ENCODE measurements at places on chromosomes 2 and 18. TPM values are rescaled to one million over a fixed set of nuclear protein-coding genes. Genes with fewer than 3 reads are reported as not detected.
A peak's percentile ranks its signal among the peaks of the same experiment; 100 is the strongest.

DNA sequence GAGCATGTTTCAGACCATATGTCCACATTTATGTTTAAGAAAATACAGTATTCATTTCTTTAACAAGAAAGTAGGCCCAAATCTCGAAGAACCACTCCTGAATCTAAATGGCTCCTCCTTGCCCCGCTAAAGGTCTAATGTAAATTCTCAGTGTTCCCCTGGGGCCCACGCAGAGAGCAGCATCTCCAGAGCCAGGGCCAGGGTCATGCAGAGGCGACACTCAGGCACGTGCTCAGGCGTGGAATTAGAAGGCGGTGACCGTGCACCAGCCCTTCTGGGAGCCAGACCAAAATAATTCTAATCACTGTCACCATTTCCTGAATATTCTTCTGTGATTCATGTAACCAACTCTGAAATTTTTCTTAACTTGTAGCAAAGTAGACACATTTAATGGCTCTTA is 68.3 kb upstream of the MYT1L start:
- H3K4me1 ChIP-seq: no peaks in the 10 kb centered on the region
- H3K36me3 ChIP-seq: no peaks in the 10 kb centered on the region
- no peaks in the 10 kb centered on the region for H3K27me3 ChIP-seq

DNA sequence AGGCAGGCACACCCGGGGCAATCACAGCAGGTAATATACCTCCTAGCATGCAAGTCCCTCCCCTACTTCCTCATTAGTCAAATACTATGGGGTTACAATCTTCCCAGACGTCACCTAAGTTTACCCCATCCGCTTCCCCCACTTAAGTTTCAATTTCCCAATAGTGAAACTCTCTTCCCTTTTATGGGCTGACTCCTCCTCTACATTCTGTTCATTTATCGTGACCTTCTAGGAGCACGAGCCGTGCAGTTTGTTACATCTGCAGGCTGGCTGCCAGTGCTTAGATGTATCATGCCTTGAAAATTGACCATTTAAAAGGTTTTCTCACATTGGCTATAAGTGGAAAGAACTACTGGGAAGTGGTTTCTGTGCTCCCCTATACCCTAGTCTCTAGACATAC is 1357.8 kb upstream of the CRIM1 start:
- H3K27me3 ChIP-seq: no peaks in the 10 kb centered on the region
- DNase-seq: no peak
- H3K4me3 ChIP-seq: no peak overlapping the region
- no peaks in the 10 kb centered on the region for H3K36me3 ChIP-seq
- H3K4me1 ChIP-seq: no peaks in the 10 kb centered on the region
- H3K27ac ChIP-seq: no peak overlapping the region

DNA sequence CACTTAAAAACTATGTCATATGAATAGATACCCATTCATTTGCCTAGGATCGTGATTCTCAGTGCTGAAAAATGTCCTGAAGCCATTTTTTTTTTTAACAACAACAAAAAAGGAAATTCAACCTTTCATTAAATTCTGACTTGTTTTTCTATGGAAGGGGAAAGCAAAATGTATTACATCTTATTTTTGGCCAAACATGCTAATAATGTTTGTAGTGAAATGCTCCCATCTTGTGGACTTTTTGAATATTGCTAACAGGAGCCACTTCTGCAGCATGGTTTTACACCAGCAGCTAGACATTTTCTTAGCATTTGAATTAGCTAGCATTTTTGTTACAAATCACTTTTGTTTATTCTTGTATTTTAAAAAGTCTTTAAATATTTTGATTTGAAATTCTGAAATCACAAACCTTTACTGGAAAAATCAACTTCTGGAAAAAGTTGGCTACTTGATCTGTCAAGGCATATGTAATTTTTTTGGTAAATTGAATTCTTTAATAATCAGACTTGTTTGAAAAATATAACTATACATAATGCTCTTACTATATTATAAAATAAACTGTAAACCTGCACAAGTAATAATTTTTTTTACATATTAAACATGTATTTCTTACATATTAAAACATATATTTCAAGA is 75.8 kb downstream of the KIDINS220 start:
- H3K36me3 ChIP-seq: peaks cover 29% of the 10 kb centered on the region
- no peak overlapping the region for H3K4me3 ChIP-seq
- no peak for DNase-seq
- no peak overlapping the region for H3K27ac ChIP-seq
- no peaks in the 10 kb centered on the region for H3K27me3 ChIP-seq

DNA sequence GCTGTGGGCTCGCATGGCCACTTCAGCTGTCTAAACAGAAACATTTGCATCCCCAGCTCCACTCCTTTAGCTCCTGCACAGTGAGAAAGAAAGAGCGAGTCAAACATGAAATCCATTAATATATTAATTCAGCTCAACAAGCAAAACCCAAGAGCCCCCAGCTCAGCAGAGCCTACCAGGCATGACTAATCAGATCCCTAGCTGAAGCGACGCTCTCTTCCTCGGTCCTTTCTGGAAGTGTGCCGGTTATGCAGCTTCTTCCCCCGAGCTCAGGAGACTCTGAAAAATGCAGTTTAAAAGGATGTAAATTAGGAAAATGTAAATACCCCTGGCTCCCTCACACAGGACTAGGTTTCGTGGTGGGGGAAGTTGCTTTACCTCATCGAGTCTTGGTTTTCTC is 221.5 kb downstream of the ANKRD30B start:
- no peak for DNase-seq
- no peaks in the 10 kb centered on the region for H3K27me3 ChIP-seq
- no peak overlapping the region for H3K27ac ChIP-seq
- H3K4me1 ChIP-seq: no peaks in the 10 kb centered on the region

DNA sequence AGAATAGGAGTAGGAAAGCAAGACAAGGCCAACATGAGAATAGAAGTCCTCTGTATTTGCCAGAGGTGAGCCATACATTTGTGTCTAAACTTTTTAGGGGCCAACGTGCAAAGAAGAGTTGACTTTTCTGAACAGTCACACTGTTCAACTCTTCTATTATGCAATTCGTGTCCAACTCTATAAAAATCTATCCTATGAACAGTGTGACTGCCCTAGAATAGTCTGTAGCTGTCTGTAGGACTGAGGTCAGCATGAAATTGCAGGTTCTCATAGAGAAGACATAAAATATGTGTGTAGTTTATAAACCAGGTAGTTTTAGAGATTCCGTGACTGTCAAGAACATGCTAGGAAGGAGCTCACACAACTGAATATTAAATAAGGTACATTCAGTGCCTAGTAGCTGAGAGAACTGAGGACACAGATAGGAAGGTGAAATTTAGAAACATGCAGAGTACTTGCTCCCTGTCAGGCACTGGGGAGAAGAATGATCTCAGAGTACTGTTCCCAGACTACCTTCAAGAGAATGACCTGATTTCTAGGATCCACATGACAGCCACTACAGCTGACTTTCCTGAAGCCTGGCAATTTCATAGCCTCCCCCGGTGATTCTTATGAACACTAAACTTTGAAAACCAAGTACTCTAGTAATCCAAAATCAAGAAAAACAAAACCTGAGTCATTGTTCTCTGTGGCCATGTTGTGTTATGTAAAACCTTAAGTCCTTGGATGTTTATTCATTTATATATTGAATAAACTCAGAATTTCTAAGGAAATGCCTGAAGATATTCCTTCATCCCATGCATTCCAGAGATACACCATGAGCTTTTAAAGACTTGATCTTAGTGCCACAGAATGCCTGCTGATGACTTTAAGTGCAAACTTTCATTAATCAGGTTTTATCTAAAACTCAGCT is 201.5 kb upstream of the BOD1L2 start:
- no peak overlapping the region for H3K27ac ChIP-seq
- no peak overlapping the region for H3K4me3 ChIP-seq
- DNase-seq: no peak
- H3K4me1 ChIP-seq: no peaks in the 10 kb centered on the region

DNA sequence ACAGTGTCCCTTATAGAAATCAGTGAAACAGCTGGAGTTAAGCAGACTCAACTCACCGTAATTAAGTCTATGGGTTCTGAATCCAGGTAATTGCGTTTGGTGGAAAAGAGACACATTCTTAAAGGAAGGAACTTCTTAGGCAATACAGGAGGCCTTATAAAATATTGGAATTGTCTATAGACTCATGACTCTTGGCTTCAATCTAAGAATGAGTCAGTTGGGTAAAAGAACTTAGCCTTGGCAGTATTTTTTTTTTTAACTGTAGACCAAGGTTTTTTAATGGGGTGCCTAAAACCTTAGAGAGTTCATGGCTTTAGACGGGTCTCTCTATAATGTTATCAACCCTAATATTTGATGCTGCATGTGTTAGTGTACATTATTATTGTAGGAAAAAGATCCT is 47.6 kb downstream of the CCDC85A start:
- no peak overlapping the region for H3K4me3 ChIP-seq
- DNase-seq: no peak
- no peaks in the 10 kb centered on the region for H3K27me3 ChIP-seq
- H3K4me1 ChIP-seq: no peaks in the 10 kb centered on the region
- no peaks in the 10 kb centered on the region for H3K36me3 ChIP-seq
- no peak overlapping the region for H3K27ac ChIP-seq

DNA sequence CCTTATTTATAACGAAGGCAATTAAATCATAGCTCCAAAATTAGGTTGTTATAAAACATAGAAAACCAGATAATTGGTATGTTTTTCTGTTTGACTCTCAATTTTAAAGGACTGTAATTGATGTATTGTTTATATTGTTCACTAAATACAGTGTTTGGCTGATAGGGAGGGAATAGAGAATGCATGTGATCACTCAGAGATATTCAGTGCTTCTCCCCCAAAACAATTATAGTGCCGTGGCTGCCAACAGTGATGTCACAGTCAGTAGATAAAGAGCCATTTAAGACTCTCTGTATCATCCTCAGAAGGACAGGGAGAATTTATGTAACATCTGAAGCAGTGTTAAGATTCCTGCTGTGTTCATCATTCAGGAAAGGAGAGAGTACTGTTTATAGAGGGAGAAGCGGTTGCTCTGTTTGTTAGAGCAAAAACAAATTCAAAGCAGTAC is 69.6 kb downstream of the PHLPP1 start:
- DNase-seq: no peak
- peaks cover 34% of the 10 kb centered on the region for H3K4me1 ChIP-seq
- peak overlapping the region; percentile 6 for H3K27ac ChIP-seq
- peaks cover 3% of the 10 kb centered on the region for H3K36me3 ChIP-seq
- H3K4me3 ChIP-seq: no peak overlapping the region
- no peaks in the 10 kb centered on the region for H3K27me3 ChIP-seq

- no peaks in the 10 kb centered on the region for H3K27me3 ChIP-seq
- DNase-seq: no peak
Observed at GRCh38 chr2:105748566-105748965, 3.9 kb downstream of the NCK2 start.

GRCh38 chr18:41052625-41053024 is 902.4 kb upstream of the PIK3C3 start:
- H3K4me3 ChIP-seq: no peak overlapping the region
- no peaks in the 10 kb centered on the region for H3K27me3 ChIP-seq
- no peak overlapping the region for H3K27ac ChIP-seq
- no peaks in the 10 kb centered on the region for H3K4me1 ChIP-seq
- no peak for DNase-seq

GRCh38 chr2:136131961-136132824 is 14.2 kb upstream of the CXCR4 start:
- peak; percentile 59 for DNase-seq
- no peaks in the 10 kb centered on the region for H3K27me3 ChIP-seq
- H3K36me3 ChIP-seq: peaks cover 2% of the 10 kb centered on the region
- peaks cover 83% of the 10 kb centered on the region for H3K4me1 ChIP-seq
- peak overlapping the region; percentile 76 for H3K4me3 ChIP-seq

DNA sequence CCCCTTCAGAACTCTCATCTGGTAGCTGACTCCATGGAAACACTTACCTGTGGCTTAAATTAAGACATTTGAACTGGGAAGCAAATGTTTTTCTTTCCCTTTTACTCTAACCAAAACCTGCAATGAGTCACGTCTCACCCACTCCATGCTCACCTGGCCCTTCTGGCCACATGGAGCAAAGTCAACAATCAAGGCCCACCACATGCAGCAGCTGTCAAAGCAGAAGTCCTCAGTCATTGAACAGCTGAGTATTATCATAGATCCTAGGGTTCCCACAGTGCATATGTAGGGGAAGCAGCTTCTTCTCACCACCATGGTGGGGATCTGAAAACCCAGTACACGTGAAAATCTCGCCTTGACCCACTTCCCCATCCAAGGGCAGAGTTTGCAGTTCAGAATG is 12.3 kb upstream of the MEP1B start:
- H3K27ac ChIP-seq: no peak overlapping the region
- DNase-seq: no peak
- no peaks in the 10 kb centered on the region for H3K36me3 ChIP-seq

- no peak overlapping the region for H3K4me3 ChIP-seq
- H3K27me3 ChIP-seq: no peaks in the 10 kb centered on the region
- no peaks in the 10 kb centered on the region for H3K4me1 ChIP-seq
- no peak overlapping the region for H3K27ac ChIP-seq
Observed at GRCh38 chr2:135072125-135072997, 20.3 kb downstream of the RAB3GAP1 start.

DNA sequence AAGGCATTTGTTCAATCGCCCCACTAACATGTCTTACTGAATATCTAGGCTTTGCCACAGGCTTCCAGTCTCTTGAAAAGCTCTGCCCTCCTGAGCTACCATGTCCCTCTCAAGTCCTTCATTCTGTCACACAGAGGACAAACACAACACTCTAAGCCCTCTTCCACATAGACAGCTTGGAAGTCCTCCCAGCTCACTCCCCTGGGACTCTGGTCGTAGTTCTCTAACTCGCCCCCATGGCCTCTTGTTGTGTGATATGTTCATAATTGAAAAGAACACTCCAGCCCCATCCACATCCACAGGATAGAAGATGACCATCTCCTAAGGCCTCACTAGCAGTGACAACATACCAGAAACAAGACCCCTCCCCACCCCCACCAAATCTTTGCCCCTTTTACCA is 37.9 kb downstream of the BUB1 start:
- DNase-seq: no peak
- no peak overlapping the region for H3K4me3 ChIP-seq
- no peak overlapping the region for H3K27ac ChIP-seq
- peaks cover 69% of the 10 kb centered on the region for H3K36me3 ChIP-seq
- no peaks in the 10 kb centered on the region for H3K27me3 ChIP-seq

GRCh38 chr2:196233805-196234475 is 62.6 kb upstream of the STK17B start:
- H3K36me3 ChIP-seq: peaks cover 11% of the 10 kb centered on the region
- no peaks in the 10 kb centered on the region for H3K27me3 ChIP-seq

SPP2 gene
- total RNA-seq: not detected

BOK gene
- not detected for total RNA-seq

POLR1B gene
- 27.2 TPM for total RNA-seq

CPS1 gene
- total RNA-seq: 1.1 TPM

IL1F10 gene
- not detected for total RNA-seq

THSD7B gene
- total RNA-seq: not detected

SPATA3 gene
- total RNA-seq: not detected

FAP gene
- not detected for total RNA-seq
